NCI-H446 (cell line): ENCODE measurements at places on chromosomes 6 and 20.
A peak's percentile ranks its signal among the peaks of the same experiment; 100 is the strongest.

DNA sequence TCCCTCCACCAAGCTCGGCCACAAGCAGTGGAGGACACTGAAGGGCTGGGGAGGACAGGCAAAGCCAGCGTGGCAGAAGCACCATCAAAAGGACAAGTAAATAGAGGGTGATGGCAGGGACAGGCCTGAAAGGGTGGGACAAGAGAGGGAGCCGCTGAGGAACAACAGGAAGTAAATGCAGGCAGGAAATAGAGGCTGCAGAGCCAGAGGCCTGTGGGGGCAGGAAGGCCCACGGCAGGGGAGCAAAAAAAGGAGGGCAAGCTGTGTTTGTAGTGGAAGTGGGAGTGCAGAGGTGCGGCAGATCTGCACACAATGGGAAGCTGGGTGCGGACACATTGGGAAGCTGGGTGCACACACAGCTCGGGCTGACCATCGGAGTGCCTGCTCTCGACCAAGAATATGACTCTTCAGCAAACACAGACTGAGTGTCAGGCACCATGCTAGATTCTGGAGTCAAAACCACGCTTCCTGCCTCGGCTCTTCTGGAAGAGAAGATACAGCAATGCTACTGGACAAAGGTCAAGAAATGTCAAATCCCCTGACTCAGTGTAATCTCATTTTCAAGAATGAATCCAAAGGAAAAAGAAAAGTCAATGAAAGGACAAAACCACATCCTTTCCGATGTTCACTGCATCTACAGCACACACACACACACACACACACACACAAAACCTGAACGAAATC is 40.4 kb upstream of the RAB22A start:
- no peak for DNase-seq

DNA sequence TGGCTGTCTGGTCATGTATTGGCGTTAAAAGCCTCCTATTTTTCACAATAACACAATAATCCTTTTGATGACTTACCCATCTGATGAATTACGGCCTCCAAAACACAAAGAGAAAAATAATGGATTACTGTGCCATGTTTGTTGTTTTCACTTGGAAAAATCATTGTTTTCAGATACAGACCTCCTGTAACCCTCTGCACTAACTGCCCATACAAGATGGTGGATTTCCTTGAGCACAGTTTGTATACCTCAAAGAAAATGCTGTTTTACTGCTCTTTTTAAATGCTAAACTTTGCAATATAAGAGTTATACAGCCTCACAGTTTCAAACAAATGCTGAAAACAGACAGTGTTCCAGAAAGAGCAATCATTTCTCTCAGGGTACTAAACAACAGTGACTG is 61.0 kb downstream of the SMLR1 start:
- DNase-seq, result no peak

GRCh38 chr6:31441365-31442267 is 38.2 kb downstream of the MICA start:
- peak; percentile 12 for DNase-seq

DNA sequence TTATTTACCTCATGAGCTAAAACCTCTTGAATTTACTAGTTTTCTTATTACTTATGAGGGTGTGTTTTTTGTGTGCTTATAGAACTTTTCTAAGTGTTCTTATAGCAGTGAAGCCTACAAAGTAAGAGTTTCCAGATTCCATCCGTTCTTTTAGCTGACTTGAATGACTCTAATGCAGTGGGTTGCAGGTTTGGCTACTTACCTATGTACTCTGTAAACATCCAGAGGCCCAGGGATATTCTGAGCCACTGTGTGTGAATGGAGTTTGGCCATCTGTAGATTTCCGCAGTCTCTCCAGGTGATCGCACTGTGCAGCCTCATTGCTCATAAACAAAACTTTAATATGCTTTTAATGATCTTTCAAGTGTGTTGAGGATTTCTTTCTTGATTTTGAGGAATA is 157.8 kb downstream of the MYO6 start:
- DNase-seq, result no peak

DNA sequence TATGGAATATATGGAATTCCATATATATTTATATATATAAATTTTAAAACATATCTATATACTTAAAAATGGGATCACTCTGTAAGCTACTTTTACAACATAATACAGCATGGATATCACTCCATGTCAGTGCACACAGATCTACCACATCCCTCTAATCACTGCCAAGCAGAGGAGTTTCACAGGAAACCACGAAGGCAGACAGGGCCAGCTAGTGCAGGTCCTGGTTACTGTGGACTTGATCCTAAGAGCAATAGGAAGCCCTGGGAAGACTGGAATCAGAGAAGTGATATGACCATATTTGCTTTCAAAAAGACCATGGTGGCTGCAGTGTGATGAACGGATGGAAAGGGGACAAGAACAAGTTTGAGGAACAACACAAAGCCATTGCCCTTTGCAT is 40.0 kb upstream of the NRN1 start:
- DNase-seq, result no peak

GRCh38 chr6:118770112-118770788 is 118.9 kb upstream of the CEP85L start:
- DNase-seq, result no peak

DNA sequence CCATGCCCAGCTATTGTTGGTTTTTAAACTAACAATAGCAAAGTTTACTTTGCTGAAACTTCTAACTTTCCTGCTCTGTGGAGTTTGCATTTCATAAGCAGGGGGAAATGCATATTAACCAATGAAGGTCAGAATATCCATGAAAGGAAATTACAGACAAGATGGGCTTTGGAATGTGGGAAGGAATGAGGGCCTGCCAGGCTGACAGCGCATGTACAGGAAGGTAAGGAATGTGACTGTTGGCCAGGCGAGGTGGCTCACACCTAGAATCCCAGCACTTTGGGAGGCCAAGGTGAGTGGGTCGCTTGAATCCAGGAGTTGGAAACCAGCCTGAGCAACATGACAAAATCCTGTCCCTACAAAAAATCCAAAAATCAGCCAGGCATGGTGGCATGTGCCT is 49.6 kb downstream of the CDK5RAP1 start:
- no peak for DNase-seq

DNA sequence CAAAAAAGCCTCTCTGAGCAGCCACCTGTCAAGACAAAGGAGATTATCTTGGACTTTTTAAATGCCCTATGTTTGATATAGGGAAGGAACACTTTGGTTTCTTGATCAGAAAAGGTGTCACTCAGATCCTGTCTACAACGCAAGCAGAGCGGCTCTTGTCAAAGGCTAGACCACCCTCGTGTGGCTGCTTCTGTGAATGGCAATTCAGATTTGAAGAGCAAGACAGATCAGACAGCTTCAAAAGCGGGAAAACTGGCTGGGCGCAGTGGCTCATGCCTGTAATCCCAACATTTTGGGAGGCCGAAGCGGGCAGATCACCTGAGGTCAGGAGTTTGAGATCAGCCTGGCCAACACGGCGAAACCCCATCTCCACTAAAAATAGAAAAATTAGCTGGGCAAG is 10.1 kb upstream of the NXT1 start:
- DNase-seq, result peak; percentile 74

- DNase-seq, result no peak
Measured at GRCh38 chr6:142355520-142356174, 53.8 kb downstream of the ADGRG6 start.

DNA sequence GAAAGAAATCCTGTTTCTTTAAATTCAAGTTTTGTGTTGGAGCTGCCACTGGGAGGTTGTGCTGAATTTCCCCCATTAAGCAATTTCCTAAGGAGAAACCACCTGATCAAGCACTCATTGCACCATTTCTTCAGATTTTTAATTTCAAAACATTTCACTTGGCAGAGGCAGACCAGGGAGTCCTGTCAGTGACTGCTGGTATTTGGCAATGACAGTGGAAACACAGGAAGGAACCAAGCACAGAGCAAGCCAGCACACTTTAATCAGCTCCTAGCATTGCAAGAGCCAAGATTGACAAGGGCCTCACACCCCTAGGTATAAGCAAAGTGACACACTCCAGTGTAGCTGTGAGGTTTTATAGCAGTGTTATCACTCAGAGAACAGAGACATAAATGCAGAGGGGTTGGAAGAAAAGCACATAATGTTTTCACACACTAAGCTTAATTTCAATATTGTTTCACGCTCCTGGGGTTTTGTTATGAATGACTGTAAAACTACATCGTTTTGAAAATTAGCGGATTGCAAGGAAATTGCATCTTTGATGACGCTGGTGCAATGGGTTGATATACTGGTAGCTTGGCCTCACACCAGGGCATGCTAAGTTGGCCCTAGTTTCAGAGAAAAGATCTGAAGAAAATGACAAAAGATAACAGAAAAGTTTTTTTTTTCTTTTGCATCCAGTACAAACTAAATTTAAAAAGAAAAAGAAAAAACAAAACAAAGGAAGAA is 768.4 kb downstream of the TFAP2A start:
- DNase-seq, result no peak

- DNase-seq, result no peak
Measured at GRCh38 chr20:16563066-16563806, 10.0 kb downstream of the KIF16B start.

DNA sequence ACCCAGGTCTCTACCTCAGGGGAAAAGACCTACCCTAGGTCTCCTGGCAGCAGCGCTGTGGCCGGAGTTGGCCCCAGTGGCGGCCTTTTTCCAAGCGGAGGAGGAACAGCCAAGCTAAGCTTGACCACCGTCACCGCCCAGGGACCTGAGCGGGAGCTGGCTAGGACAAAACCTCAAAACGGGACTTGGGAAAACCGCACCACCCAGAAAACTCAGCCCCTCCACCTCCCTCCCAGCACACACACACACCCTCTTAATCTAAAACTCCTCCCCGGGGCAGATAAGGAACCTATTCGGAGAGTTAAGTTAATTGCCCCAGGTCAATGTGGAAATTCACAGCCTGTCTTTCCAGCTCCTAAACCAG is 2.7 kb upstream of the TRERF1 start:
- DNase-seq, result no peak

- DNase-seq, result peak; percentile 39
Measured at GRCh38 chr6:24125980-24126379, at the start of gene NRSN1. Gene NRSN1, plus strand, starts transcription at chr6:24126215. Its CDS starts 8,113 bp downstream, at chr6:24134328.

DNA sequence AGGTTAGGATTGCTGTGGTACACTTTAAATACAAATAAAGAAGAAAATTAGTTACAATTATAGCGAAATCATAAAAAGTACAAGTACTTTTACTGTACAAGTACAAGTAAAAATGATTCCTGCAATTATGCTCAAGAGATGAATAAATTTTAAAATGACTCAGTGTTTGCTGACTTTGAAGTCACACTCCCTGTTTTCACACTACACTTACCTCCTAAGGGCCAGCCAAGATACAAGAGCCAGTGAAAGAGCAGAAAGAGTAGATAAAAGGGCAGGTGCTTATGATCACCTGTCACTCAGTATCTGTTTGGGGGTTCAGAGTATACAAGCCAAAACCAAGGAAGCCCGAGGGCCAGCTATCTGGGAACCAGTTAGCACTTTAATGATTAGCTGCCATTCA is 41.0 kb upstream of the COL21A1 start:
- no peak for DNase-seq

DNA sequence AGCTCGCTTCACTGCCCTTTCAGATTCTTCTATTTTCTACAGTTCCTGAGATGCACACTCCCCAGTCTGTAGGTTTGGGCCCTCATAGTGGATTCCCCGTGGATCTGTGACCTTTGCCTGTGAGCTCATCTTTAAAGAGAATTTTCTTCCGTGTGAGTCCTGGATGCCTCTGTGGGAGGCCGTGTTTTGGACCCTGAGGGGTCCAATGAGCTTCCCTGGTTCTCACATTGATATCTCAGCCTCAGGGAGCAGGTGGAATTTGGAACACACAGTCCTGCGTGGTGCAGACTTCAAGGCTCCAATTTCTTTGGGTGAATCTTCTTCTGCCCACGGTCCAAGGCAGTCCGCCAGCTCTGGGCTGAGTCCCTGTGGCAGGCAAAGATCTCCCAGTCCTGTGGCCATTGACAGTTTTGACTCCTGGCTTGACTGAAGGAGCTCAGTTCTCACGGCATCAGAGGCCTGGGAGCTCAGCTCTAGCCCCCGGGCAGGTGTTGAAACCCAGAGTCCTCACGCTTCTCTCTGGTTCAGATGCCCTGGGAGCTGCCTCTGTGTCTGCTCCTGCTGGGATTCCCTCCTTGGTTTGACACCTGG is 61.0 kb downstream of the PSMG4 start:
- DNase-seq, result no peak

GRCh38 chr20:53021934-53022333 is 49.8 kb downstream of the TSHZ2 start:
- no peak for DNase-seq
